ENCODE measurements at places on chromosomes 1 and 21.

DNA sequence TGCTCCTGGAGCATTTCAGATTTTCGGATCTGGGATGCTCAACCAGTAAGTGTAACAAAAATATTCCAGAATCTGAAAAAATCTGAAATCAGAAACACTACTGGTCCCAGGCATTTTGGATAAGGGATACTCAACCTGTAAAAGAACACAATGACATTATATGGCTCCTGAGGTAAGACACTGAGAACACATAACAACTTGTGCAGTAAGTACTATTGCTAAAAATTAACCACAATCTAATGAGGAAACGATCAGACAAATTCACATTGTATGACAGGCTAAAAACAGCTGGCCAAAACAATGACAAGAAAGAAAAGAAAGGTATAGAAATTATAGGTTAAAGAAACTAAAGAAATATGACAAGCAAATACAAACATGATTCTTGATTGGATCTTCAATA lies 54.9 kb downstream of the LTN1 start:
- DNase-seq: no peak

- DNase-seq: no peak
These were observed 84.2 kb downstream of the ERG start for GRCh38 chr21:38413958-38414548.

DNA sequence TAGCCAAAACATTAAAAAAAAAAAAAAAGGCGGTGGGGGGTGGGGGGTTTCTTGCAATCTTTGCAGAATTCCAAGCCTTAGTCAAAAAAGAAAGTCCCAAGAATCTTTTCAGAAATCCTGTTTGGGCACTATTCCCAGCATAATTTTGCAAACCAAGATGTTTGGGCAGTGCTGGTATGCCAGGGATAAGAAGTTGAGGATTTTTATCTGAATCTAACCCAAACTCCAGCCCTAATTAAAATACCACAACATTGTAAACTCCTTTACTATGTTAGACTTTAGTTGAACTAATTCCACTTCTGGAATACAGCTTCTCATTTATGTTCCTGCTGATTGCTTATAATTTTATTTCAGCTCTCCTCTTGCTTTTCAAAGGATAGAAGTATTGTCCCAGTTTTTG lies 504.1 kb upstream of the ADGRL2 start:
- DNase-seq: no peak

GRCh38 chr1:182930985-182931384 lies 22.0 kb downstream of the SHCBP1L start:
- DNase-seq: no peak

GRCh38 chr1:48061162-48062136 lies 64.3 kb upstream of the TRABD2B start:
- DNase-seq: peak; percentile 19

- no peak for DNase-seq
These were observed 33.7 kb upstream of the FBXO28 start for GRCh38 chr1:224080115-224080774.

GRCh38 chr1:17460219-17460618 lies 20.7 kb upstream of the RCC2 start:
- DNase-seq: no peak

GRCh38 chr1:5810553-5811270 lies 181.5 kb downstream of the NPHP4 start:
- no peak for DNase-seq

- DNase-seq: no peak
These were observed 414 bp downstream of the TMEM51 start for GRCh38 chr1:15153842-15154479.

GRCh38 chr1:5200006-5200405 lies 545.6 kb downstream of the AJAP1 start:
- no peak for DNase-seq

DNA sequence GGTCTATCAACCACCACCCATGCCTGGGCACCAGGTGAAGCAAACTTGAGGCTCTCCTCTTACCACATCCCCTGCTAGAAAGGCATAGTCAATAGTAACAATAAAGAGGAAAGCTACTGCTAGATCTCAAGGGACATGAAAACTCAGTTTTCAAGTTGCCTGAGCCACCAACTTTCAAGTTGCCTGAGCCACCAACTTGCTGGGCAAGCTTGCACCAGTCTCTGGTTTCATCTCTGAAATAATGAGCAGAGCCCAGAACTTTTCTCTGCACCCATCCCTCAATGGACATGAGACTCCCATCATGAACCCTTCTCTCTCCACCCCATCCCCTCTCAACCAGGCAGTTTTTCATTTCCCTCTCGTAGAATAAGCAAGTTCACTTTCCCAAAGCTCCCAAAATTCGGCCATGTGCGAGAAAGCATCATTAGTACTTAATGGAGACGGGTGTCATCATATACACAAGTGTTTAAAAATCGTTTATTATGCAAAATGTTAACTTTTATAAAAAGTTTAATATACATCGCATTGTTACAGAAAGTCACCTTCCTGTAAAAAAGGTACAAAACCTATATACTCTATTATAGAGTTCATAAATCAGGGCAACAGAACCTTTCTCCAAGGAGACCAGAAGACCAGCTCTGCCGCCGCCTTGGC lies 1.7 kb downstream of the ID3 start:
- no peak for DNase-seq

DNA sequence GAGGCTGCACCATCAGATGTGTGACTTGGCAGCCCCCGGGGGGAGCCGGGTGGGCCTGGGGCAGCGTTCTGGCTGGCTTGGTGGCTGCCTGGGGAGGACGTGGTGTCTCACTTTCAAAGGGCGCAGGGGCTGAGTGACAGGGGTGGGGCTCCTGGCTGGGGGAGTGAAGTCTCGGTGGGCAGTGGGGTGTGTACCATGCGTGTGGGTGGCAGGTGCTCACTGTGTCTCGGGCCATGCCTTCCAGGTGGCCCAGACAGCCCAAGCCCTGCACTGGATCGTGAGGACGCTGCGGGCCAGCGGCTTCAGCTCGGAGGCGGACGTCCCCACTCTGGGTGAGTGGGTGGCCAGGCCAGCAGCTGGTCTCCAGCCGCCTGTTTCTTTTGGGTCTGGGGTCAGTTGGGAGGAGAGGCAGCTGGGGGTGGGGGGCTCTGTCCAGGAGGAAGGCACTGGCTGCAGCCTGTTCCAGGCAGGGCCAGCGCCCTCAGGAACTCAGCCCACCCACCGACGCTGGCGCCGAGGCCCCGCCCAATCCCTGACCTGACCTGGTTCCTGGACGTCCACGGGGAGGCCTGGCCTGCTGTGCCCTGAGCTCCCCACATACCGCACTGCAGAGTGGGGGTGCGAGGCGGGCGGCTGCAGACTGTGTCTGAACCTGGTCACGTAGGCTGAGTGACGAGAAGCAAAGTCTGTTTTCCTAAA lies 30.6 kb upstream of the LRRC3 start:
- DNase-seq: no peak

DNA sequence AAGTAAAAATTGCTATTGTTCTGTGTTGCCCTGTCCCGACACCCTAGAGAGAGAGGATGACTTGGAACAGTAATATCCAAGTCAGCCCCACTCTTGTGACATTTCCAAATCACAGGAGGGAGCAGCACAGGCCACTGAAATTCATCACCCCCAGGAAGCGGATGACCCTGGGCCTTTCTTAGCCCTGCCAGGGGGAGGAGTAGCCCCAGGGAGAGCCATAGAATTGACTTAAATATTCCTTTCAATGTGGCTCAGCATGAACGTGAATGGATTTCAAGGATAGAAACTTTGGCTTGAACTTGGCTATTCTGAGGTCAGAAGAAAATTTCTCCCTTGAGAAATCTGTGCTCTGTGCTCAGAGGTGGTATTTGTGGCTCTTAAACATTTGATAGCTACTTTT lies 80.6 kb downstream of the CENPF start:
- DNase-seq: no peak

- DNase-seq: no peak
These were observed 31.3 kb downstream of the WNT4 start for GRCh38 chr1:22111620-22112019.

DNA sequence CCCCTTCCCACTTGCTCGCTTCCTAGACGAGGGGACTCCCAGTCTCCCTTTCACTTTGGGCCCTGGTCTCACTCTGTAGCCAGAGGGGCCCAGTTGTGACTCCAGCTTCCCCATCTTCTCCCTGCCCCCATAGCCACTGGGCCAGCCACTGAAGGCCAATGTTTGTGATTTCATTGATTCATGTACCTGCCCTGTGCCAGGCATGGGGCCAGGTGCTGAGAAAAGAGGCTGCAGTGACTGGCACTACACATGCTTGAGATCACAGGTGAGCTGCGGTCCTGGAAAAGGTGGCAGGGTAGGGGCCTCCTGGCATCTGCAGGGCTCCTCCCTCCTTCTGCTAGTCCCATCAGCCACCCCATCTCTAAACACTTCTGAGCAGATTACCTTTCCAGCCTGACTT lies 345.3 kb upstream of the VAMP3 start:
- DNase-seq: no peak

DNA sequence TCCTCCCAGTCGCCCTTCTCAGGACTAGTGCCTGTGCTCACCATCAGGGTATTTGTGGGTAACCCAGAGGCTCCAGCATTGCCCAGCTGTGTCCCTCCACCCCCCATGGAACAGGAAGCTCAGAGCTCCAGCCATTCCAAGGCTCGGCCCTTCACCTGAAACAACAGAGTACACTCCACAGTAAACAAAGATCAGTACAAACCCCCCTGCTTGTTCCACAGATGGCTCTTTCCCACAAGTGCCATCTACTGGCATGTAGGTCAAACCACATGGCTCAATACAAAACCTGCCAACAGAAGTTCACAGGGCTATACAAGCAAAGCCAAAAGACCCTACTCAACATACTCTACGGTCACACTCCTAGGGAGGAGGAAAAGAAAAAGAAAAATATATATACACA lies 258.7 kb downstream of the AGBL4 start:
- no peak for DNase-seq

GRCh38 chr1:241666419-241666818 lies 14.3 kb downstream of the WDR64 start:
- DNase-seq: no peak

- no peak for DNase-seq
These were observed 92.9 kb upstream of the SOD1 start for GRCh38 chr21:31566611-31567010.

- DNase-seq: no peak
These were observed 331.2 kb downstream of the KIF26B start for GRCh38 chr1:245485996-245486395.

GRCh38 chr21:31332525-31332924 lies 11.5 kb downstream of the TIAM1 start:
- DNase-seq: no peak

GRCh38 chr1:58829866-58830265 lies 46.0 kb upstream of the JUN start:
- DNase-seq: no peak

GRCh38 chr1:43934101-43934985 lies 742 bp downstream of the ARTN start:
- DNase-seq: no peak

- no peak for DNase-seq
These were observed 141.8 kb downstream of the SYT2 start for GRCh38 chr1:202568410-202568809.

DNA sequence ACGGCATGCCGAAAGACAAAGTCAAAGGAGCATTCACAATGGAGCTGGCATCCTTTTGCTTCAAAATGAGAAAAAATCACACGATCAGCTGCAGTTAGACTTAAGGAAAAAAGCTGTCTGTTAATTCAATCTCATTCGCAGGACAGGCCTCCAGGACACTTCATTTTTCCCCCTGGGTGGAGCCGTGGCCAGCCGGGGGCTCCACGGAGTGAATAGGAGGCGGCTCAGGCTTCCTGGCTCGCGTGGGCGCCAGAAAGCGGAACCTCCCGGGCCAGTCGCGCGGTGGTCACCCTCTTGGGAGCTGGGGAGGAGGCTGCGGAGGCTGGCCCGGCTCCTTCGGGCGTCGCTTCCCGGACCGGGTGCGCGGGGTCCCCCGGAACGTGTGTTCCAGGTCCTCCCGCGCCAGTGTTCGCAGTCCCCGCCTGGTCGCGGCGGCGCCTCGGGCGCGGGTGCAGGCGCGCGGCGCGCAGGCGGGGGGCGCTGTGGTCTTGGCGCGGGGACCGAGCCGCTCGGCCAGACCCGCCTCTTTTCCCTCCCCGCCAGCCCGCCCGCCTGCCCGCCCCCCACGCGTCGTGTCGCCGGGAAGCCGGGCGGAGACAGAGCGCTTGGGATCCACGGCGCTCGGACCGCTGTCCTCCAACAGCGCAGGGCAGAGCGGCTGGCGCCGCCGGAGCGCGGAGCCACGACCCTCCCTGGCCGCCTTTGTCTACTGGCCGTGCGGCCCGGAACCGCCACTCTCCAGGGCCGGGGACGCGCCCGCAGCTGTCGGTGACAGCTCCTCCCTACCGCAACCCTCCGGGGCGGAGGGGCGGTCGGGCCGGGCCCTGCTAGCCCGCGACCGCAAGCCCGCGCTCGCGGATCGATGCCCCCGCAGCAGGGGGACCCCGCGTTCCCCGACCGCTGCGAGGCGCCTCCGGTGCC lies at the start of gene RHOU:
TSS of gene RHOU (plus strand) at position 599 of the 921 bp plus-strand sequence. CDS start at position 863, 264 bp downstream.
- DNase-seq: no peak

- no peak for DNase-seq
These were observed 115.5 kb upstream of the IRF2BP2 start for GRCh38 chr1:234725177-234726132.

GRCh38 chr1:30129001-30129408 lies 594.4 kb downstream of the MATN1 start:
- no peak for DNase-seq

- no peak for DNase-seq
These were observed 88.4 kb downstream of the C21orf91 start for GRCh38 chr21:17730782-17731181.

DNA sequence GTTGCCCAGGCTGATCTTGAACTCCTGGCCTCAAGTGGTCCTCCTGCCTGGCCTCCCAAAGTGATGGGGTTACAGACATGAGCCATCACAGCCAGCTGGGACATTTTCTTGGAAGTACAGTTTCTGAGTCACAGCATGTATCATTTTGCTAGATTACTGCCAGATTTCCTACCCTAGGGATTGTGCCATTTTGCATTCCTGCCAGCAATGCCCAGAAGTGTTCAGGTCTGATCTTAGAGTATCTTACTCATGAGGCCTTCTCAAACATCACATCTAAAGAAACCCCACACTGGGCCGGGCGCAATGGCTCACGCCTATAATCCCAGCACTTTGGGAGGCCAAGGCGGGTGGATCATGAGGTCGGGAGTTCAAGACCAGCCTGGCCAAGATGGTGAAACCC lies 10.2 kb downstream of the BMP8A start:
- no peak for DNase-seq

Data from NCI-H1417 treated with DMSO at 0.1 percent for 48 hours (cell line).